ENCODE measurements at places on chromosomes 11 and 22. TPM values are rescaled to one million over a fixed set of nuclear protein-coding genes. Genes with fewer than 3 reads are reported as not detected.

GRCh38 chr11:71101046-71101445 lies 151.3 kb downstream of the SHANK2 start:
- no peak for DNase-seq

DNA sequence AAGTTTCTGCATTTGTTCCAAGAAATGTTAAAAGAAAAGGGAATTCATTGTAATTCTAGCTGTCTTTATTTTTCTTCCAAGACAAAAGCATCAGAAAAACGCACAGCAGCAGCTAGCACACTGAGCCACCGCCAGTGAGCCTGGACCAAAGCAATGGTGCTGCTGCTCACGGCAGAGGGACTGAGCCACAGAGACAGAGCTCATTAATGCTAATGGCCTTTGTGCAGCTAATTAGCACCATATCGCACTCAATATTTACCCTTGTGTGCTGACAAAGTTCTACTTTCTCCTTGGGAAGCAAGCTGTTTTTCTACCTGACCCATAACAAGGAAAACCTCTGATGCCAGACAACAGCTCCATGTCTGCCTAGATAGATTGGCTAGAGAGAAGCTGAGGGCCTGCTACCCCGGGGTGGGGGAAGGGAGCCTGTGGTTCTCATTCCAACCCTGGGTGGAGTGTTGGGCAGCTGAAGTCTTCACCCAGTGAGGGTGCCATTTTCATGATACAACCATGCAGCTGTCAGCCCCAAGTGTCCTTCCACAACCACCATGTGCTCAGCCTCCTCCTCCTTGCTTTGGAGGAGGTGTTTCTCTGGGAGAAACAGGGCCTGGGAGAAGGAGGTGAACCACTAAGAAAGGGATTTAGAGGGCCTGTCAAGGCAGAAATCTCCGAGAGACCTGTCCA lies 131.1 kb upstream of the NCAM1 start:
- DNase-seq = no peak

DNA sequence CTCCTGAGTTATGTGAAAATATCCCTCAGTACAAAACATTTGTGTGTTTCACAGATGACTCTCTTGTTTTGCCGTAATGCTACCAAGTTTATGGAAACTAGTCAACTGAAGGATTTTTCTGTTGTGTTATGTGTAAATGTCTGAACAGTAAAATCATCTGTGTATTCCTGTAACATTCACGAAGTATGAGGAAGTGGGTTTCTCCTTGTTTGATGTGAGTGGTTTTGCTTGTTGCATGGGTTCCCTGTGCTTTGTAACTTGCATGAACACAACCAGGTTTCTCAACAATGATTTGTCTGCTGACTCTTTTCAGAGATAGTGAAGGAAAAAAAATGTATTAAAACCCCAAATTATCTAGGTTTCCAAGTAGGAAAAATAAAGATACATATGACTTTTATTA lies 138.1 kb downstream of the PGR start:
- no peak for DNase-seq

GRCh38 chr22:33597274-33597985 lies 322.8 kb downstream of the LARGE1 start:
- no peak for DNase-seq

DNA sequence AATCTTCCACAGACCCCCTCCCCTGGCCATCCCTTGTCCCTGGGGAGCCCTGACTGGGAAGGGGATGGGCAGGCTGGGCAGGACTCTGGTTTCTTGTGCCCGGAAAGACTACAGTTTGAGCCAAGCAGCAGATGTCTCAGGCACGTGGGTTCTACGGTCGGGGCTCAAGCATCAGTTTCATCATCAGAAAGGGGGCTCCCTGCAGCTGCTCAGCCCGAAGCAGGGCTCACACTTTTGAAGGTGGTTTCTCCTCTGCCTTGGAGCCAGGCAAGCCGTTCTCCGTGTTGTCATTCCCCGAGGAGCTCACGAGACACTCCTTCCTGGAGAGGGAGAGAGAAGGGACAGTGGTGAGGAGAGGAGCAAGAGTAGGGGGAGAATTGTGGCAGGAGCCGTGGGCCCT lies 15.8 kb downstream of the SCN4B start:
- no peak for DNase-seq

DNA sequence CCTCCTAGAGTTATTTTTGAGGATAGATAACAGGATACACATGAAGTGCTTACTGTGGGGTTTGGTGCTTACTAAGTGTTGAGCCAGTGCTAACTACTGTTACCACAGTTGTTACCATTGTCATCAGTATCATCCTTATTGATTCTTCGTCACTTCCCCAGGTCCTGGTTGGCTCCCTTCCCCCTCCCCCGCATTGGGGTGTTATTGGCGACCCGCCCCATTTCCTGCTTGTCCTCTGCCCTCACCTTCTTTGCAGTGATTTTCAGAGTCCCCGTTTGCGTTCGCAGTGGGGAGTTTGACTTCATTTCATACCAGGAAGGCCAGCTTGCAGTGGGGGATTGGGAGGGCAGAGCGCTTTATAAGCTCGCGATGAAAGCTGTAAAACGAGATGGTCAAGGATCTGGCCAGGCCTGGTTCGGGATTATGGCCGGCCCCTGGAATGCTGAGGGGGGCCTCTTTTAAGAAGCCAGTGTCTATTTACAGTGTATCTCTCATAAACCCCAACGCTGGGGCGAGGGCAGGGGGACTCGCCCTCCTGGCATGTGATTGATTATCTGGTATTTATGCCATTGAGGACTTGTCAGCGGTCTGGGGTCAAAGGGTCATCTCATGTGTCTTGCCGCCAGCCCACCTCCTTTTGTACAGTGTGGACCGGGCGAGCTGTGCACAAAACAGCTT lies 84.6 kb upstream of the NNMT start:
- no peak for DNase-seq

GRCh38 chr11:115298300-115299012 lies 205.8 kb downstream of the CADM1 start:
- no peak for DNase-seq

GRCh38 chr11:45643598-45644260 lies 21.7 kb downstream of the CHST1 start:
- DNase-seq = no peak

GRCh38 chr11:62574363-62575071 lies 826 bp upstream of the EEF1G start:
- no peak for DNase-seq

GRCh38 chr11:19526119-19526518 lies 186.5 kb upstream of the NAV2 start:
- no peak for DNase-seq

- no peak for DNase-seq
Observed at GRCh38 chr11:131658952-131659351, 288.5 kb downstream of the NTM start.

DNA sequence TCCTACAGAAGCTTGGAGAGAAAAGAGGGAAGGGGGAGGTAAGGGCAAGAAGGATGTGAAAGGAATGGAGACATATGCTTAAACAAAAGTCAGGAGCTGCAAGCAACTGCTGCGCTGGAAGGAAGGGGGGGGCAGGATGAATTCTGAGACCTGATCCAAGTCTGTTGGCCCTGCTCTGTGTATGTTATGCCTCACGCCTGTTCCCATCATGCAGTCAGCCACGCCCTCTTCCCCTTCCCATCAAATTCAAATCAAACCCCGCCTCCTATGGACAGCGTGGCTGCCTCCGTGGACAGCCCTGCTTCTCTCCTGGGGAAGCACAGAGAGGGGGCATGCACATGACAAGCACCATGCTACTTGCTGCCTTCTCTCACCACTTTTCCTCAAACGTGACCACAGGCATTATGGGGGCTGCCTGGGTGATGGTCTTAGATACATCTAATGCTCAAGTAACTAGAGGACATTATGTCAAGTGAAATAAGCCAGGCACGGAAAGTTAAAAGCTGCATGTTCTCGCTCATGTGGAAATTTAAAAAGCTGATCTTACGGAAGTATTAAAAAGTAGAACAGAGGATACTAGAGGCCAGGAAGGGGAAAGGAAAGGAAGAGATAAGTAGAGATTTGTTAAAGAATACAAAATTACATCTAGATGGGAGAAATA lies 45.8 kb upstream of the CYP2D6 start:
- no peak for DNase-seq

DNA sequence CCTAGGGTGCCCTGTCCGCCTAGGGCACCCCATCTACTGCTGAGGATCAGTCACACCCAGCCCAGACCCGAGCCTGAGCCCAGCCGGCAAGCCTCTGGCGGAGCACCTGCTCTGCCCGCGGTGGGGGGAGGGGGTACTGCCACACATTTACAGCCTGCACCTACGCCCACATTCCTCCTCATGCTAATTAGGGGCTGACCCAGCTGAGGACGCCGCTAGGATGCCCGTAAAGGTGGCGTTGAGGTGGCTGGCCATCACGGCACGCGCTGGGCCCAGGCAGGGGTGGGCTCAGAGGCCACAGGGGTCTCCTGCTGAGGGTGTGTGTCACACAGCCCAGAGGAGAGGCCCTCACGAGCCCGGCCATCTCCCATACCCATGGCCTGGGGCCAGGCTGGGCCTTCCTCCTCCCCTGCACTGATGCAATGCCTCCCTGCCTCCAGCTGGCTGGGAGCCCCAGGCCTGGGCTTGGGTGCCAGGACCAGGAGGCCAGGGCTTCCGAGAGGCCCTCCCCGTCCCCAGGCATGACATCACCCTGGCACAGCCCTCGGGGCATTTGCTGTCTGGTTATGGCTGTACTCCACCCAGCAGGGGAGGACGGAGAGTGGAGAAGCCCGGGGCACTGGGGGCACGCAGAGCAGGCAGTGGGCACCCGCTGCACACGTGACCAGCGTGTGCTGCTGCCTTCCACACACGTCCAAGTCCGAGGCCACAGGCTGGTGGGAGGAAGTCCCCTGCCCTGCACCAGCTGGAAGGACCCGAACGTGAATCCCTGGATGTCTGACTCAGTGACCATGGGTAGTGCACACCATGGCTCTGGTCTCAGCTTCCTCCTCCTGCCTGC lies 12.7 kb downstream of the DUSP8 start:
- no peak for DNase-seq

GRCh38 chr11:132895340-132895739 lies 637.0 kb downstream of the OPCML start:
- no peak for DNase-seq

DNA sequence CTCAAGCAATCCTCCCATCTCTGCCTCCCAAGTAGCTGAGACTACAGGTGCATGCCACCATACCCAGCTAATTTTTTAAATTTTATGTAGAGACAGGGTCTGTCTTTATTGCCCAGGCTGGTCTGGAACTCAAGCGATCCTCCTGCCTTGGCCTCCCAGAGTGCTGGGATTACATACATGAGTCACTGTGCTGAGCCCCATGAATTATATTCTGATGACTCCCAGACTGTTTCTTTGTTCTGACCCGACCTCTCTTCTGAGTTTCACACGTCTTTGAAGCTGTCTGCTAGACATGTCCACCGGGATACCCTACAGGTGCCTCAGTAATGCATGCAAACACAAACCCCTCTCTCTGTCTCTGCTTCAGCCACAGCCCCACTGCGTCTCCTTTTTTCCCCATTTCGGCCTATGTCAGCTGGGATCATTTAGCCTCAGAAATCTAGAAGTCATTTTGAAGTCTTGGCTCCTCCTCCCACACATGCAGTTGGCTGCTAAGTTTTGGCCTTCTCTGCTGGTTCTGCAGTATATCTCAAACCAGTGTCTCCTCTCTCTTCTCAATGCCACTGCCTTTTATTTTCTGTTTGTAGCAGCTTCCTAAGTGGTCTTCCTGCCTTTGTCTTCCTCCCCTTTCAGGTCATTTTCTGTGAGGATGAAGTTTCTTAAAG lies 4.8 kb downstream of the VPS26B start:
- no peak for DNase-seq

DNA sequence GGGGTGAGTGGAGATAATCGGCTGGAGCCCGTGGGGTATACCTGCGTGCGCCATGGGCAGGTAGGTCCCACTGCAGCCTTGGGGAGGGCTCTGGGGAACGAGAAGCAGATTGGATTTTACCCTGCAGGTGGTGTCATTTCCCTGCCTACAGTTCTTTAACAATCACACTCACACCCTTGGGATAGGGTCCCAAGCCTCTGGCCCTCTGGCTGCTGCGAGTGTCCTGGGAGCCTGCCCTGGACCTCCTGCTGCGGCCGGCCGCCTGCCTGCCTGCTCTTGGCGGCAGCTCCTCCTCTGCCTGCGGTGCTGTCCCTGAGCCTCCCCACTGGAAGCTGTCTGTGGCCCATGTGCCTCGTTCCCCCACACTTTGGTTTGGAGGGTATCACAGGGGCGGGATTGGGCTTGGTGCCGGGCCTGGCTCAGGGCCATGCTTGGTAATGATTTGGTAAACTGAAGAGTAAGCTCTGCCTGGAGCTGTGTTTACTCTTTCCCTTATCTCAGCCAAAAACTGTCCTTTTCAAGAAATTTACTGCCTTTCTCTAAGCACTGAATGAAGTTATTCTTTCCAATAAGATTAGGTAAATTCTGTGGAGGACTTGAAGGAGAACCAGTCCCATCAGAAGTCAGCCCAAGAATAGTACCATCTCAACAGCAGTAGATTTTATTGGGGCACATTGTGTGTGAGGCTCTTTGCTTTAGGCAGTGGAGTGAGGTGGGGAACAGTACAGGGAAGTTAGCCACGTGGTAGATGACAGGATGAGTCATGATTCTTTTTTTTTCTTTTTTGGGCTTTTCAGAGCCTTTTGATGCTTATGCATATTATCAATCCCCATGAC lies 53.7 kb downstream of the TBC1D22A start:
- DNase-seq = no peak

GRCh38 chr11:117424781-117425180 lies 97.1 kb downstream of the CEP164 start:
- no peak for DNase-seq

DNA sequence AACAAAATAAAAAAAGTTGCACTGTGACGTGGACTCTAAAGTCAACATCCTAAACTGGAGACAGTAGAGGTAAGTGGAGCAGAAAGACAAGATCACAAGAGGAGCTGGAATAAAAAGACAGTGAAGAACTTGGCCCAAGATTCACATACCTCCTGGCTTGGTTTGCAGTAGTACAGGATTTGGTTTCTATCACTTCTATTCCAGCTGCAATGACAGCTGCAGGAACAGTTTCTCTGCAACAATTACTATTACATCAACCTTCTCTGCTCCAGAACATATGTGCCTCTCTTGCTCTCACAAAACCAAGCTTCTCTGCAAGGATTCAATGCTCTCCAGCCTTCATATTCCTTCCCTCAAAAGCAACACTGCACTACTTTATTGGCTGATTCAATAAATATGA lies 7.8 kb upstream of the KDM2A start:
- DNase-seq = no peak

GRCh38 chr11:45322111-45322705 lies 36.1 kb upstream of the SYT13 start:
- DNase-seq = no peak

TIMP3 gene
- not detected for total RNA-seq

FOLR1 gene
- not detected for total RNA-seq

LINC01488 gene
- total RNA-seq = not detected

GGT1 gene
- 20.1 TPM for total RNA-seq

C11orf21 gene
- 50.1 TPM for total RNA-seq
